ENCODE measurements at places on chromosomes 5 and 9.
A peak's percentile ranks its signal among the peaks of the same experiment; 100 is the strongest.

DNA sequence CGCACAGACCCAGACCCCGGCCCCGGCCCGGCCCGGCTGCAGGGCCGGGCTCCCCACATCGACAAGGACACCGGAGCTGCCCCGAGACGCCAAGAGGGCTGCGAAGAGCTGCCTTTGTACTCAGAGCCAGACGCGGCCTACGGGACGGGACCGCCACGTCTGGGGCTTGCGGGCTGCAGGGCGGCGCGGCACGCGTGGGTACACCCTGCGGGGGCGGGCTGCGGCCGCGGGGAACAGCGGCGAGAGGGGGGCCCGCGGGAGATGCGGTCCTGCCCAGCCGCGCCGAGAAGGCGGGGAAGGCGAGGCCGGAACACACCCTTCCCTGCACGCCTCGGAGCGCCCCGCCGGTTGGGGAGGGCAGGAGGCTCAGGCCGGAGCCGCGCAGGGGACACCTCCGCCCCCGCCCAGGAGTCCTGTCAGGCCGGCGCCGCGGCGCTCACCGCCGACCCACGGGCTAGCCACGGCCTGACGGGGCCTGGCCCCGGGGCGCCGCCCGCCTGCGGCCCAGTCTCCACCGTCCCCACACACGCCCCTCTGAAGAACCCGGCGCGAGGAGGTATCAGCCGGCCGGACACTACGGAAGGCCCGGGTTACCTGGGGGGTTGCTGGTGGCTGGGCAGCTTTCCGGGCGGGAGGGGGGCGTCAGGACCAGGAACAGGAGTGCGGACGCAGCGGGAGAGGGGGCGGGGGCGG lies 478 bp downstream of the RAB14 start:
- peak; percentile 59 for DNase-seq

- no peak for DNase-seq
Observed at GRCh38 chr9:119284587-119285337, 84.5 kb downstream of the BRINP1 start.

- DNase-seq: no peak
Observed at GRCh38 chr9:68974901-68975300, 39.0 kb downstream of the PRKACG start.

DNA sequence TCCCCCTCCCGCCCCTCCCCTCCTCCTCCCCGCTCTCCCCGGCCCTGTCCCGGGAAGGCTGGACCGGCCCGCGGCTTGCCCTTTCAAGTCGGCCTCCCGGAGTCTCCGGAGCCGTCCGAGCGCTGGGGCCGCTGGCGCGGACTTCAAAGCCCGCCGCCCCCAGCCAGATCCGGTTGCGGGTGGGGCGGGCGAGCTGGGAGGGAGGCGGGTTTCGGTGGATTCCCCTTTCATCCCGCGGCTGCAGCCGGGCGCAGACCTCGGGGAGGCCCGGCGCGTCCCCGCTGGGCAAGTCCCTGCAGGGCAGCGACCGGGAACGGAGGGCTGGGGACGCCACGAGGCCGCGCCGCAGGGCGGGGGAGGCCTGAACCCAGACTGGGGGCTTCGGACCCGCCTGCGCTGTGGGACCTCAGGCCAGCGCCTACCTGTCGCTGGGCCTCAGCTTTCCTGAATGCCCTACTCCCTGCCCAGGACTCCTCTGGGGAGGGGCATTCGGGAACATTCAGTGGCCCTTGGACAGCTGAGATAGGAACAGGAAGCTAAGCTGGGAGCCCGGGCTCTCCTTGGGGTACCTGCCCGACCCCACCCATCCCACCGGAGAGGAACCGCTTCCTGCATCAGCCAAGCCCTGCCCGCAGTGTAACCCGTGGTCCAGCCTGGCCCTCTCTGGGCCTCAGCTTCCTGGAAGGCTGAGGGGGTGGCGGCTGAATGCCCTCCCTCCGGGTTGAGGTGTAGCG lies 23.4 kb downstream of the C9orf50 start:
- DNase-seq: no peak

DNA sequence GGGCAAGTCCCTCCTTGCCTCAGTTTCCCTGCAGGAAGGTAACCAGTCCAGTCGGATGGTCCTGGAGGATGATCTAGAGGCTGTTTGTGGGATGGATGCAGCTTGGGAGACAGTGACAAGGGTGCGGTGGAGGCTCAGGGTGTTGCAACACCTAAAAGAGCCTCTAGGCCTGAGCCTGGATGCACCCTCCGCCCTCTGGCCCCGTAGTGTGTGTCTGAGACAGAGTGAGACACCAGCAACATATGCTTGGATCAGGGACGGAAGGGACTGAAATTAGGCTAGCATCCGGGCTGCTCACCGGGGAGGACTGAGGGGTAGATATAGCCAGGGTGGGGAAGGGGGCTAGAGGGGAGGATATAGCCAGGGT lies 1.1 kb downstream of the CRAT start:
- peak; percentile 34 for DNase-seq

GRCh38 chr9:30925635-30926034 lies 1458.8 kb upstream of the ACO1 start:
- DNase-seq: no peak

DNA sequence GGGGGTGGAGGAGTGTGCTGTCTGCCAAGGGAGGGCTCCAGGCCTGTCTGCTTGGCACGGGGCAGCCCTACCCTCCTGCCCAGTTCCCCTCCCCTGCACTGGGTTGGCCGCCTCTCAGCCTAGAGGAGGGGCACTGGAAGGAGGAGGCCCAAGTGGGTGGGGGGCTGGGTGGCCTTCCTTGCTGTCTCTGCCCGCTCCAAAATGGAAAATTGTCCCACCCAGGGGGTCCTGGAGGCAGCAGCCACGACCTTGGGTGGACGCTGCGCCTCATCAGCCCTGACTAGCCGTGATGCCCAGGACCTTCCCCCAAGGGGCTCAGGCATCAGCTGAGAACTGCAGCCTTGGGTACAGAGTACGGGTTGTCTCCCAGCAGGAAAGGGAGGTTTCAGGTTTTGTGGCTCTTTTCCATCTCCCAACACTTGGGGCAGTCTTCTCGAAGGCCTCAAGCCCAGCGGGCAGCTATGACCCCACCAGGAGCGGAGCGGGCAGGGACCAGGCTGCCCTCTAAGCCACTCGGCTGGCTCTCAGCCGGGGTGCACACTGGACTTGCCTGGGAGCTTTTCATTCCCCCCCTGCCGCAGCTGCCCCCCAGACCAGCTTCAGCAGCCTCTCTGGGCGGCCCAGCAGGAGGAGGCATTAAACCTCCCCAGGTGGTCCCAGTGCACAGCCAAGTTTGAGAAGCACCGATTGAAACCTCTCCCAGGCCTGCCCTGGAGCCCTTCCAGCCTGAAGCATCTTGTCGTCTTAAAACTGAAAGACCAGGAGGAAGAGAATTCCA lies 20.6 kb downstream of the NTNG2 start:
- DNase-seq: no peak

- no peak for DNase-seq
Observed at GRCh38 chr9:138063033-138063432, 185.5 kb downstream of the CACNA1B start.

- no peak for DNase-seq
Observed at GRCh38 chr9:134501761-134502265, 139.8 kb upstream of the COL5A1 start.

DNA sequence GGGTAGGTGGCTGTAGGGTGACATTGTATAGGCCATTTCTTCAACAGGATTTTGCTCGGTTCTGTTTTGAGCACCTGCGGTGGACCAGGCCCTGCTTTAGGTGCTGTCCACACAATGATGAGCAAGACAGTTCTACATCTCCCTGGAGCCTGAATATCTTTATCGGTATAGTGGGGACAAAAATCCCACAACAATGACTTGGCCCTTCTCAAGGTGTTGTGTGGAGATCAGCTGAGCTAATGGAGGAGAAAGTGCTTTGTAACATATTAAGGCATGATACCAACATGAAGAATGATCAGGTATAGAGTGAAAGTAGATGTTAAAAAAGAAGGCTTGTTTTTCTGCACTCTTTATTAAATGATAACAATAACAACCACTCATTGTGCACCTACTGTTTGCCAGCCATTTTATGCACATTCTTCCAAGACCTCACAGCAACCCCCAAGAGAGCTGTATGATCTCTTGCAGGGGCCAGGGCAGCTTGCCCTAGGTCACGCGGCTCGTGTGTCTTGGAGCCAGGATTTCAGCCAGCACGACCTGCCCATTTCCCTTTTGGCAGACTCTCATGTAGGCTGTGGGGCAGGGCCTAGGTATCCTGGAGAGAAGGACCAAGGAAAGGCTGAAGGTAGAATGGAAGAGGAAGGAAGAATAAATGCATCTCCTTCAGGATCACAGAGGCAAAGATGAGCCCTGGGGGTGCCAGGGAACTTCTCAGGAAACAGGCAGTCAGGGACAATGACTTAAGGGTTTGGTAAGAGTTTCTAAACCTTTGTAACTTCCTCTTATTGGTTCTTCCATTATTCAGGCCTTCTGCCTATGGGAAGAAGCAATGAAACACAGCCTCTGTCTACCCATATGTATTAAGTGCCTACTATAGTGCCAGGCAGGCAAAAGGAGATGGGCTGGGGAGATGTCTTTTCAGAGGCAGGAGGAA lies 50.0 kb upstream of the PPARGC1B start:
- no peak for DNase-seq

- no peak for DNase-seq
Observed at GRCh38 chr5:171162596-171162995, 146.5 kb upstream of the TLX3 start.

GRCh38 chr5:72255237-72255636 lies 64.8 kb downstream of the MRPS27 start:
- DNase-seq: no peak

- no peak for DNase-seq
Observed at GRCh38 chr9:4923580-4924544, 61.2 kb upstream of the JAK2 start.

DNA sequence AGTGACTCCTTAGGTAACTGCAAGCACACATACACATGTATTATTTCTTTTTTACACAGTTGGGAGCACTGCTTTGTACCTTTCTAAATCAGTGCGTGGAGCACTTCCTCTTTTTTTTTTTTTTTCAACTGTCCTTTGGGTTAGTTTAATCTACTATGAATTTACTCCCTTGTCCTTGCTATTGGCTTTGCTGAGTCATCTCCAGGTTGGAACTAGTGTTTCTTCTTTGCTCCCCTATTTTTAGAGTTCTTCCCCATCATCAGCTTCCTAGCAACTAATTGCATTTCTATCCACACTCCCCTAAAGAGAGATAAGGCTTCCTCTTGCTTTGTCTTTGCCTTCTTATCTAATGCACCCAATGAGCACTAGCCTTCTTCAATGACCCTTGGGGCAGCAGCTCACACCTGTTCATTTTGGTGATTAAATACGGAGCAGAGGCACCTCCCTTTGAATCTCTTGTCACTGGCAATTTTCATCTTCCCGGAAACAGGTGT lies 24.3 kb downstream of the S100Z start:
- DNase-seq: no peak

DNA sequence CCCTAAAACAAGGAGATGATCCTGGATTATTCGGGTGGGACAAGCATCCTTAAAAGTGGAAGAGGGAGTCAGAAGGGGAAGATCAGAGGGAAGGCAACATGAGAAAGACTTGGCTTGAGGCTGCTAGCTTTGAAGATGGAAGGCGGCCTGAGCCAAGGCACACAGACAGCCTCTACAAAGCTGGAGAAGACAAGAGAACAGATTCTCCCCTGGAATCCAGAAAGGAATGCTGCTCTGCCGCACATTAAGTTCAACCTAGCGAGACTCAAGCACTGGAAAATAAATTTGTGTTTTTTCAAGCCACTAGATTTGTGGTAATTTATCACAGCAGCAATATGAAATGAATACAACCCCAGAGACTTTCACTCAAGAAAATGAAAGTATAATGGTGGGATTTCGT lies 17.9 kb downstream of the SLC36A3 start:
- DNase-seq: no peak

- DNase-seq: no peak
Observed at GRCh38 chr5:50965654-50966375, 299.4 kb downstream of the PARP8 start.

All from stimulated activated CD8-positive, alpha-beta memory T cell treated with anti-CD3 and anti-CD28 coated beads, Interleukin-4, amount 100 ng/mL, for 48 hours (primary cell).